ENCODE measurements at places on chromosomes 5 and 9. TPM values are rescaled to one million over a fixed set of nuclear protein-coding genes. Genes with fewer than 3 reads are reported as not detected.

The NMUR2 gene
- total RNA-seq = not detected

The ESM1 gene
- total RNA-seq = not detected

The PCDHB5 gene
- not detected for total RNA-seq

The GPRIN1 gene
- 10.7 TPM for total RNA-seq

The SELENOP gene
- 6.0 TPM for total RNA-seq

The FCN2 gene
- not detected for total RNA-seq

GRCh38 chr9:69016191-69017096 is 2.5 kb upstream of the PRKACG start:
- peaks cover 29% of the 10 kb centered on the region for H3K4me1 ChIP-seq
- H3K27ac ChIP-seq = no peak overlapping the region
- H3K4me3 ChIP-seq = no peak overlapping the region
- no peaks in the 10 kb centered on the region for H3K36me3 ChIP-seq
- DNase-seq = no peak

- no peaks in the 10 kb centered on the region for H3K36me3 ChIP-seq
- no peaks in the 10 kb centered on the region for H3K4me1 ChIP-seq
- DNase-seq = no peak
- H3K4me3 ChIP-seq = no peak overlapping the region
- H3K27me3 ChIP-seq = no peaks in the 10 kb centered on the region
Measured at GRCh38 chr9:84903963-84904362, 234.4 kb downstream of the NTRK2 start.

- no peaks in the 10 kb centered on the region for H3K36me3 ChIP-seq
- no peak for DNase-seq
- no peak overlapping the region for H3K4me3 ChIP-seq
- H3K27ac ChIP-seq = no peak overlapping the region
- 0 out of 3 replicates have a peak, but pooled peaks cover 2% of the 10 kb centered on the region for H3K4me1 ChIP-seq
Measured at GRCh38 chr5:44935871-44936270, 127.1 kb downstream of the MRPS30 start.

DNA sequence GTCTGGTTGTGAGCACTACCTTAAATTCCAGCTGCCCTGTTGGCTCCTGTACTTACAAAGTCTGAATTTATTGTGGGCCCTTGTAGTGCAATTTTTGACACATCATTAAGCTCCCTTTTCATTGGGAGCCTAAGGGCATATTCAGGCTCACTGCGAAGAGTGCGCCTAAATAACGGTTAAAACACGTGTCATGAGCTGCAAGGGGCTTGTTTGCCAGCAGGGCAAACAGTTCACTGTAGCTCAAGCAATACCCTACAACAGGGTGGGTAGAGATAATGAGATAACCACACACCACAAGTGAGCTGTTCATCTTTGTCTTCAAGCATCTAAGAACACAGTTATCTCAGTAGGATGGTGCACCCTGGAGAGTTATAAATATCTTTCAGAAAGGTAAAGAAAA is 214.2 kb downstream of the SLF1 start:
- H3K36me3 ChIP-seq = no peaks in the 10 kb centered on the region
- H3K27me3 ChIP-seq = no peaks in the 10 kb centered on the region
- no peak overlapping the region for H3K27ac ChIP-seq
- no peaks in the 10 kb centered on the region for H3K4me1 ChIP-seq
- H3K4me3 ChIP-seq = no peak overlapping the region

- peaks cover 3% of the 10 kb centered on the region for H3K27me3 ChIP-seq
- no peak overlapping the region for H3K4me3 ChIP-seq
- H3K36me3 ChIP-seq = no peaks in the 10 kb centered on the region
Measured at GRCh38 chr9:133509179-133510083, 15.3 kb downstream of the MYMK start.

DNA sequence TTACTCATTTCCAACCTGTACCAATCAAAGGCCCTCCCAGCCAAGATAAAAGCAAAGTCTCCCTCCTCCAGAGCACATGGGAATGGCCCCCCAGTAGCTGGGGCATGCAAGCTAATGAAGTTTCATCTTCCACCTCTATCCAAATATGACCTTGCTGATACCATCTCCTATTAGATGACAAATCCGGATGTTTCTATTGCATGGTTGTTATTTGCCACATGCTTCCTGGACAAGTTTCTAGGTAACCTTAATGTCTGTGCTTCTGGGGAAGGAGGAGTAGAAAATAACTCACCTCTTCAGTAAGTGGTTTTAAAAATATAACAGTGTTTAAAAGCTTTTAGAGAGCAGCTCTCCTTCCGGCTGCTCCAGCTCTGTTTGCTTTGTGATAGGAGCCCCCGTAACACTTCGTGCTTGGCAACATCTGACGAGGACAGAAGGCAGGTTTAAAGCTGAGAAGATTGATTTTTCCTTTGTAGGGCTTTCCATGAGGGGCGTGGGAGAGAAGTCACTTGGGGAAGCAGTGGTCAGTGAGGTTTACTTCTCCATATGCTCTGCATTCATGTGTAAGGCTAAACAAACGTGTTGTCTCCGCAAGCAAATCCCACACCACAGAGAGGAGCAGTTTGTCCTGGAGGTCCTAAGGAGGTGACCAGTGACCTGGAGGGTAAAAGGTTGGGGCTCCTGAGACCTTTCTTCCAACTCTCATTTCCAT is 40.3 kb upstream of the GLRX start:
- no peaks in the 10 kb centered on the region for H3K36me3 ChIP-seq
- 0 out of 2 replicates have a peak, but pooled peaks cover 4% of the 10 kb centered on the region for H3K27me3 ChIP-seq
- H3K4me1 ChIP-seq = peaks cover 11% of the 10 kb centered on the region
- H3K4me3 ChIP-seq = no peak overlapping the region
- H3K27ac ChIP-seq = no peak overlapping the region
- DNase-seq = no peak

DNA sequence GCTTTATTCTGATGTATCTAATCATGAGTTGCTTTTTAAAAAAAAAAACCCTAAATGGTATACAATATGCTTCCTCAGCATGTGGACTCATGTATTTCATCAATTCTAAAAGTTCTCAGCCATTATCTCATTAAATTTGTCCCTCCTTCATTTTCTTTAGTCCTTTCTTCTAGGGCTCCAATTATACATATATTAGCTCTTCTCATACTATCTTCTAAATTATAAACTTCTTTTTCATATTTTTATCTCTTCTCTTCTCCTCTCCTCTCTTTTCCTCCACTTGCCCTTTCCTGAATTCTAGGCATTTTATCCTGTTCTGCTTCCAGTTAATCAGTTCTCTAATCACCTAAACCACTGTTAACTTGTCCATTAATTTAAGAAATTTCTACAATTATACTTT is 55.0 kb upstream of the IL33 start:
- no peaks in the 10 kb centered on the region for H3K27me3 ChIP-seq
- DNase-seq = no peak
- no peak overlapping the region for H3K4me3 ChIP-seq
- H3K4me1 ChIP-seq = no peaks in the 10 kb centered on the region

Measured in K562 (cell line).